ENCODE measurements at places on chromosomes 11 and 22. TPM values are rescaled to one million over a fixed set of nuclear protein-coding genes. Genes with fewer than 3 reads are reported as not detected.

GRCh38 chr22:35317680-35318290 is 18.1 kb downstream of the TOM1 start:
- no peak for DNase-seq

The C11orf16 gene
- not detected for total RNA-seq

The FOLH1 gene
- total RNA-seq = not detected

The C22orf42 gene
- total RNA-seq = not detected

DNA sequence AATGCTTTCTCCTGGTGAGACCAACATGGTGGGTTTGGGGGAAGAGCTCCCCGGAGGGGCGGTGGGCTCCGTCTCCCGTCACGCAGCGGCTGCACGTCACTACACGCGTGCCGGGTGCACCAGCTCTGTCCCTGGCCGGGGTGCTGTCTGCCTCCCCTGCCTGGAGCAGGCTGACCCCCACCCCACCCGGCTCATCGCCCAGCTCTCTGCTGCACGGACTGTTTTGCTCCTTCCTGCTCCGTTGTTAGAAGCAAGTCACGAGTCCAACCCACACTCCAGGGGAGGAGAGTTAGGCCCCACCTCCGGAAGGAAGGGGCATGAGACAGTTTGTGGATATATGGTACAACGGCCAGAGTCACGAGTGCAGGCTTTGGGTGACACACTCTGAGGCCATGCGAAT is 364.9 kb downstream of the BRD1 start:
- peak; percentile 23 for DNase-seq

GRCh38 chr11:25587496-25587895 is 744.4 kb upstream of the ANO3 start:
- no peak for DNase-seq

The ANO9 gene
- 73.5 TPM for total RNA-seq

The PDGFD gene
- total RNA-seq = not detected

The SLC22A9 gene
- total RNA-seq = not detected

GRCh38 chr11:126978911-126979310 is 21.7 kb downstream of the KIRREL3 start:
- no peak for DNase-seq

GRCh38 chr11:63892228-63892627 is 24.7 kb downstream of the RCOR2 start:
- DNase-seq = no peak

DNA sequence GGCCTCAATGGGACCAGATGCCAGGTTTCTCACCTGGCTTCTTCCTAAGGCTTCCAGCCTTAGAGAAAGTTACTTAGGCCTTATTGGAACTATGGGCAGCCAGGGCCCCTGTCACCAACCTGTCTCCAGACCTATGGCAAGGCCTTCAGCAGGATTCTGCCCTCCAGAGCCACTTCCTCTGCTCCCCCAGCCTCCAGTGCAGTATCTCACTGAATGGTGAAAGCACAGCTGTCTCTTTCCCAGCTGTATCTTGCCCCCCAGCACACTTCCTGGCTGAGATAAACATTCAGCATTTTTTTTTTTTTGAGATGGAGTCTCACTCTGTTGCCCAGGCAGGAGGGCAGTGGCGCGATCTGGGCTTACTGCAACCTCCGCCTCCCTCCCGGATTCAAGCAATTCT is 1.5 kb downstream of the SLC2A11 start:
- no peak for DNase-seq

Measured in activated CD4-positive, alpha-beta memory T cell treated with anti-CD3 and anti-CD28 coated beads, Interleukin-2, amount 10 ng/mL, durations not matched to agents 7 days and 5 days (primary cell).